ENCODE measurements at places on chromosomes 11 and 22. TPM values are rescaled to one million over a fixed set of nuclear protein-coding genes. Genes with fewer than 3 reads are reported as not detected.

- DNase-seq = peak; percentile 84
Measured at GRCh38 chr22:41288245-41288946, 2.4 kb upstream of the RANGAP1 start.

- DNase-seq = no peak
Measured at GRCh38 chr11:12542186-12542935, 131.9 kb upstream of the TEAD1 start.

The OR4D11 gene
- total RNA-seq = not detected

DNA sequence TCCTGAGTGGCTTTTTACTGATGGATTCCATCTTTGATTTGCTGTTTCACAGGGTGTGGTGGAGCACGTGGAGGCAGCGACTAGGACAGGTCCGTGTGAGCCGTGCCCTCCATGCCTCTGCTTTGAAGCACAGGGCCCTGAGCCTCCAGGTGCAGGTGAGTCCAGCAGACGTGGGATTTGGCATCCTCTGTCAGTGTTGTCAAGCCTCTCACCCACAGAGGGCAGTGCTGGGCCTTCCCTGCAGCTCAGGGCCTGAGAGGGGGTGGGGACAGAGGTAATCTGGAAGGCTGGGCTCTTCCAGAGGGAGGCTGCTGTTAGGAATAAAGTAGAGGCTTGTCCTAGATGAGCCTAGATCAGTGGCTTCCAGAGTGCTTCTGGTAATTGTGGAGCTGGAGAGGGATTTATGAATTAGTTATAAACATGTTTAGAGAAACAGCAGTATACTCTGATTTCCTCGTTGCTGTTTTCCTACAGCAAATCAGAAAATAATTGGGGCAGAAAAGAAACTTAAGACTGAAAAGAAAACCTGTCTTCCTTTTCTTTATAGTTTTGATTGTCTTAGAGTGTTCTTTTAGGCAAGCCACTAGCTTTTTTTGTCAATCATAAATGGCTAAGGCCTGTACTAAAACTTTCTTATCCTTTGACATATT, 65.0 kb downstream of the SFI1 start:
- DNase-seq = peak; percentile 66

GRCh38 chr11:8209208-8209807, 40.5 kb upstream of the RIC3 start:
- DNase-seq = no peak

- DNase-seq = no peak
Measured at GRCh38 chr22:27514601-27515523, 286.7 kb downstream of the MN1 start.

- peak; percentile 52 for DNase-seq
Measured at GRCh38 chr11:61891331-61892084, at the start of gene FADS3. Gene FADS3 (minus strand): TSS chr11:61891545. CDS start chr11:61891381, 164 bp downstream.

Data from A172 (cell line).